ENCODE measurements at places on chromosomes 1 and 21. TPM values are rescaled to one million over a fixed set of nuclear protein-coding genes. Genes with fewer than 3 reads are reported as not detected.

GRCh38 chr1:243831463-243831862 lies 18.6 kb downstream of the AKT3 start:
- DNase-seq = no peak

DNA sequence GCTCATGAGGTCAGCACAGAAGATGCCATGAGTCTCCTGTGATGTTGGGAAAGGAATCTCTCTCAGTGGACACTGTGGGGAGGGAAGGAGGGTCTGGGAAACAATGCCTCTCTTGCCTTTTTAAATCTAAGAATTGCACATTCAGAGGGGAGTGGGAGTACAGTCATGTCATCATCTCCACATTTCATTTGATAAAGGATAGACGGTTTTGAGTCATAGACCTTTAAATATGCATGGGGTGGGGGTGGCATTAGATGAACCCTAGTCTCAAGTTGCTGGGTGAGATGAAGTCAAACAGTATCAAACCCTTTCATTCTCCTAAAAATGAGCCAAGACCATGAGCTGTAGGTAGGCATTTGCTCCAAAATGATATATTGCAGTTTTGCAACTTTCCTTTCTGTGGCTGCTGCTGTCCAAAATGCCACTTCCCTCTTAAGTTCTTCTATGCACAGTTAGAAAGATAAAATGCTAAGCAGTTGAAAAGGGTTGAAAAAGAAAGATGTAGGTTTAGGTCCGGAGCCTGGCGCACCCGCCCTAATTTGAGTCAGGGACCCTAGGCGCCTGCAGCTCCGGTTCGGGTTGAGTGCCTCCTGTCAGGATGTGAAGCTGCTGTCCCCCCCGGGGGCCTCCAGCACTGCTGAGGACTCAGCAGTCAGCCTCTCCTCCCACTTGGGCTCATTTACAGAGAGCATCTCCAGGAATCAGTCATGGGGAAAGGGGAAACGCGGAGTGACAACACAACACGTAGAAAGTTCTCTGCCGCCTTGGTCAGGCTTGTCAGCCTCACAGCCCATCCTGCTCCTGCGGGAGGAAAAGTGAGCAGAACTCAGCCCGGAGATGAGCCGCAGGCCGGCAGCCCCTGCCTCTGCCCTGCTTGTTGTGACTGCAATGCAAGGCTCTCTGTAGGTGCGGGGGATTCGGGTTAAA lies 479.3 kb upstream of the RUNX1 start:
- DNase-seq = no peak

DNA sequence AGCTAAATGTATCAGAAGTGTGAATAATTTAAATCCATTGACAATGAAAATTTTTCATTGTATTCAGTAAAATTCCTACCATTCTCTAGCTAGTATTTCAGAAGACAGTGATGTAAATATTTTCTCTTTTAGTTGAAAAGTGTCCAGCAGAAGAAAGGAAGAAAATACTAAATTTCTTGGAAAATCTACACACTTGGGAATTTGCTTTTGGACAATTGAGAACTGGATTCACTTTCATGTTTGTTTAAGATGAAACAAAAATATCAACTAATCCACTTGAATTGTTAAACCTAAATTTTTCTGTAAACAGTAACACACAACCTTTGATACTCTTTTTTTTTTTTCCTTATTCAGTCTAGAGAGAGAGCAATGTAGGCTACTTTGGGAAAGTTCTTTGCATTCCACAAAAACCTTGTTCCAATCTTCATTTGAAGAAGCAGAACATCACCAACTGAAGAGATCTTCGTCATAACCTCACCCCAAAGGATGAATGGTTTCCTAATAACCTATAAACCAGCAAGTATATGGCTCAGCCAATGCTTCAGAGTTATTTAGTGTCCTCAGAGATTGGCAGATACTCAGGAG lies 155.1 kb upstream of the GORAB start:
- DNase-seq = no peak

DNA sequence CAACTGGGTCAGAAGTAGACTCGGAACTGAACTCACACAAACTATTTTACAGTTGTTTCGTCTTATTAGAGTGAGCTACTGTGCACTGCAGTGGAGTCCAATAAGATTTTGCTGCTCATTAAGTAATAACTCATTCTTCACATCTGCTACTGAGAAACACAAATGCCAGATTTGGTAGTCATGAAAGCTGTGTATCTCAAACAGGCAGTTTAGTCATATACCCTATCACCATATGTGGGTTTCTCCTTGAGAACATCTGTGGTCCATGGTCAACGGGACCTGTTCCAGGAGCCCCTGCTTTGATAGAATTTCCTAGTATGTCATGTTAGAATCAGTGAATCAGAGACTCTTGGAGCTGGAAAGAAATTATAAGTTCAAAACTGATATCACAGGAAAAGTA lies 60.4 kb downstream of the ALG14 start:
- no peak for DNase-seq

Gene OR2T4
- total RNA-seq = not detected

Gene FGR
- total RNA-seq = 0.46 TPM

Gene TIAM1
- total RNA-seq = 131 TPM

DNA sequence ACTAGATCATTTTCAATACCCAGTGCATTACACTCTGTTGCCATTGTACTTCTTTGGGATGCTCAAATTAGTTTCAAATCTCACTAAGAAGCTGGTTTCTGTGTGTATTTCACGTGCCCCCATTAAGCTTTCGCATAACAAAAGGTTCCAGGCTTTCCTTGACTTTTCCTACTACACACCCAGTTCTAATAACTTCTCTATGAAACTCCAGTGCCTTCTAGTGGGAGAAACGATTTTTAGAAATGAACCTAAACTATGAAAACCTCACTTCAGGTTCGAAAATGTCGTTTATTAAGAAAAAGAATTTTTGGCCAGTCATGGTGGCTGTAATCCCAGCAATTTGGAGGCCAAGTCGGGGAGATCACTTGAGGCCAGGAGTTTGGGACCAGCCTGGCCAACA lies 2.8 kb downstream of the CFHR4 start:
- no peak for DNase-seq

GRCh38 chr21:45098867-45099266 lies 24.5 kb downstream of the ADARB1 start:
- no peak for DNase-seq

- DNase-seq = peak; percentile 32
These were observed 18.8 kb downstream of the RHBG start for GRCh38 chr1:156387870-156388173.

Gene THEM5
- total RNA-seq = not detected

DNA sequence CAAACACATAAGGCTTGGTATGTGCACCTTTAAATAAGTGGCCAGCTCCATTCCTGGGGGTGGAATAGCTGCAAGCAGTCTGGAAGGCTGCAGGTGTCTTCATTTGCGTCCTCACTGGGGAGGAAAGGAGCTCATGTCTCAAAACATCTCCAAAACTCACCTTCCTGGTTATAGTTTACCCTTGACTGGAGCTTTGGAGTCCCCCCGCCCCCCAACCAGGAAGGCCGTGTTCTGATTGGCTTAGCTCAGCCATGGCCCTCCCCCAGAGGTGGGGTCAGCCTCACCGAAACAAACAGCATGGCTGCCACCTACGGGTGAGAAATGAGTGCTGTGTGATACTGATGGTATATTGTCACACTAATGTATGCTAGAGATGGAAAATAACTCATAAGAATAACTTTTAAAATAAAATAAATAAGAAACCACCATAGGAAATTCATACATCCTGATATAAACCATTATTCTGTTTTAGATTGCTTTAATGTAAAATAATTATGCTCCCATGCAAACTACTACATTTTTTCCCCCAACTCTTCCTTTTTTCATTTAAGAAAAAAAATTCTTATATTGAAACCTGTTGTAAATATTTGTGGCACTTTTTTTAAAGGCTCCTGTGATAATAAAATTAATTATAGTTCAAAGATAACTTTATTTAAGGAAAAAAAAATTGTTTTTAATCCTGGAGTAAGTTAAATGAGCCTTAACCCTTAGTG lies 90.8 kb downstream of the ZP4 start:
- DNase-seq = peak; percentile 64

Gene GPR153
- 3.0 TPM for total RNA-seq

DNA sequence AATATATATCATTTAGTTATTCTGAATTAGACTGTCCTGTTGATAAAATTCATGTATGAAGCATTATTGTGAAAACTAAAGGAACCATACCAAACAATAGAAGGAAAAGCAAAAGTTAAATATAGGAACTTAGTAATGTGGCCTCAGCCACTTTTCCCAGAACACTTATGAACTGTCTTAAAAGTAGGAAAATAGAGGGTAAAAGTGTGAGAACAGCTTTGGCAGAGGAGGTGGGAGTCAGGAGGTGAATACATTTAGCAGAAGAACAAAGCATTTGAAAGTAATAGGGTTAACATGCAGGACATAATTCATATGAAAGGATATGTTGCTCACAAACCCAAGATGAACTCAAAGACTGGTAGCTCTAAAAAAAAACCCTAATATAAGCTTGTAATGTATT lies 121.9 kb downstream of the KCNT2 start:
- no peak for DNase-seq

Gene NBPF20
- 6.0 TPM for total RNA-seq
